ENCODE measurements at places on chromosomes 6 and 20.

DNA sequence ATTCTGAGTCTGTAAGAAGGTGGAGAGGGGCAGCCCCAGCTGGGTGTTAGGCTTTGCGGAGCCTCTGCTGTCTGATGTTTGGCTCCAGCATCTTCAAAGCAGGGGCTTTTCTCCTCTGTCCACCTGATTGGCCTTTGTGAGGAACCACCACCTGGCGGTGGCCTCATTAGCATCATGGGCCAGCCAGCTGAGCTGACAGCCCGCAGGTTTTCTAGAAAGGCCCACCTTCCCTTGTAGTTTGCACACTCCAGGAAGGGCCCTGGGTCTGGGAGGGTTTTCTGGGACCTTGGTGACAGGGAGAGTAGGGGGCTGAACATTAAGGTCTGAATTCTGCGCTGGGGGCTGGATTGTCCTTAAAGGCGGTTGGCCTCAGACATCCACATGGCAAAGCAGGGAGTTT is 11.6 kb downstream of the IGF2R start:
- no peak for DNase-seq

DNA sequence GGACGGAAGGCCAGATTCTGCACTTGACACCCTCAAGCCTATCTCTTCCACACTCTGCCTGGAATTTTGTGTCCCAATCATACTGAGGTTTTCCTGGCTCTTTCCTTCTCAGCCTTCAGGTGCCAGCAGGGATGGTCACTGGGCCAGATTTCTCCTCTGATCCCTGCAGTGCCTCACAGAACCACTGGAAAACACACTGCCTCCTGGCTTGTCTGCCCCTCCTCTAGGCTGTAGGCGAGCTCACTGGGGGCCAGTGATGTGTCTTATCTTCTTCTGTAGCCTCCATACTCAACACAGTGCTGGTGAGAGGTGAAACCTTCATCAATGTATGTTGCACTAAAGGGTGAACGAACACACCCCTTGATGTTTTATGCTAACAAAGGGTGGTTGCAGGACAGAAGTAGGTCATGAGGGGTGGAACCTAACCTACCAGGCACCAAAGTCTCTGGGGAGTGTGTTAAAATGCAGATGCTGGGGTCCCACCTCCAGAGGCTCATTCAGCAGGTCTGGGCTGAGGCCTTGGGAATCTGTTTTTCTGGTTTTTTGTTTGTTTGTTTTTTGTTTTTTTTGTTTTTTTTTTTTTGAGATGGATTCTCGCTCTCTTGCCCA is 80.3 kb downstream of the CDH26 start:
- no peak for DNase-seq

DNA sequence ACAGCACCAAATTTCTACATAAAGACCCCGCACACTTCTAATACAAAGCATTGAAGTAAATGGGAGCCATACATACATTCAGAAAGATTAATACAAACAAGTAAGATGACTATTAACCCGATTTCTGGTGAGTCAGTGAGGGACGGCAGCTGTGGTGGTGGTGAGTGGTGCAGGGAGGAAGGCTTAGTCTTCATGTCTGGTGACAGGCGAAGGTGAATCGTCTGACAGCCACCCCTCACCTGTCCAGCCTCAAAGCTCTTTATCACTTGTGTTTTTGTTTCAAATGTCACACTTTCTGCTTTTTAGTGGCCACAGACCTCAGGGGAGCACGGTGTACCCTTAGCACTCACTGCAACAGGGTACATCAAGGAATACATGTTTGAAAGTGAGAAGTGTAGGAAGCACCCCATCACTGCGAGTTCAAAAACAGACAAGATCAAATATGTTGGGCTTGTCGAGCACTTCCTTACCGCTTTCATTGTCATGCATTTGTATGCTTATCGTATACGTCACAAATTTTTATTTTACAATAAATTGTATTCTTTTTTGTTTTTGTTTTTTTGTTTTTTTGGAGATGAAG is 63.5 kb downstream of the IRF4 start:
- peak; percentile 71 for DNase-seq

DNA sequence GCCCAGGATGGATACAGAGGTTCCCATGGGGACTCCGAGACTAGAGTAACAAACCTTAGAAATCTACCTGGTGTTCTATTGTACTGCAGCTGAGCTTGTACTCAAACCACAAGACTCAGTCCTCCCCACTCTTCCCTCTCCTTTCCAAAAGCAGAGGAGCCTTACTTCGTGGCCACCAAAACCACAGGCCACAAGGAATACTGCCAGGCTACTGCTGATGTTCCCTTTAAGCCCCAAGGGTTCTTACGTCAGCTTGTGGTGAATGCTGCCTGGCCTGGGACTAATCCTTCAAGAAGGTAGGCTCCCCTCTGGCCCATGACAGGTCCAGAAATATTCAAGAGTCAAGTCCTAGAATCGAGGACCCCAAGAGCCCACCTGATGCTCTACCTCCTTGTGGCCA is 10.5 kb upstream of the DEFB128 start:
- DNase-seq = no peak

DNA sequence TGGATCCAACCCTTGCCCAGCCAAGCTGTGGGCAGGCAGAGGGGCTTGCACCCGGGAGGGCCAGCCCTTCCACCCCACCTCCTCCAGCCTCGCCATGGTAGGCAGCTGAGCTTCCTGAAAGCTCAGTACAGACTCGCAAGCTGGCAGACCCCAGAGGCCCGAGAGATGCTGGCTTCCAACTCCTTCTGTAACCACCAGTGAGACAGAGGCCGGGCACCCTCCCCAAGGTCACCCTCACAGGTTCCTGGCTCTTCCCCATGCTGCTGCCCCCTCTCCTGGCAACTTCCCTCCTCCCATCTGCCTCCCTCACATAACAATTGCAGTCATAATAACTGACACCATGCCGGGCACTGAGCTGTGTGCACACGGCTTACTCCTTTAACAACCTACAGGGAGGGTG is 26.2 kb upstream of the NOL4L start:
- DNase-seq = no peak

All from activated CD4-positive, alpha-beta memory T cell treated with anti-CD3 and anti-CD28 coated beads for 36 hours (primary cell).